Activated CD8-positive, alpha-beta T cell treated with anti-CD3 and anti-CD28 coated beads for 36 hours (primary cell): ENCODE measurements at places on chromosomes 4 and X. TPM values are rescaled to one million over a fixed set of nuclear protein-coding genes. Genes with fewer than 3 reads are reported as not detected.

CSAG1 gene
- not detected for total RNA-seq

ZCCHC12 gene
- total RNA-seq, result not detected

BEX1 gene
- total RNA-seq, result 0.38 TPM

DNA sequence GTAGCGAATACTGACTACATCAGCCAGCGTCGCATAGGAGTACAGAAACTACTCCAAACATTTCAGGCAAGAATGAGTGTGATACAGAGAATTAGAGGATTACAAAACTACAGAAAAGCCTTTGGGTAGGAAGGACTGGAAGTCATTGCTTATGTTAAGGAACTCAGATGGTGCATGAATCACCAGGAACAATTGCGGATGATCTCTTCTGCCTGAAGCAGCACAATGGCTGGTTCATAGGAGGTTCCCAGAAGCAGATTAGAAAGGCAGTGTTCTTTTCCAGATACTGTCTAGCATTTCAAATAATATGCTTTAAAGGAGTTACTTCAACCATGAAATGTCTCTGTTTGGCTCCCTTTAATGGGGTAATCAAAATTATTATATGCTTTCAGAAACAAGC lies 42.5 kb upstream of the MAP9 start:
- no peak for DNase-seq

GRCh38 chr4:140928880-140929279 lies 172.7 kb upstream of the TBC1D9 start:
- no peak for DNase-seq

DNA sequence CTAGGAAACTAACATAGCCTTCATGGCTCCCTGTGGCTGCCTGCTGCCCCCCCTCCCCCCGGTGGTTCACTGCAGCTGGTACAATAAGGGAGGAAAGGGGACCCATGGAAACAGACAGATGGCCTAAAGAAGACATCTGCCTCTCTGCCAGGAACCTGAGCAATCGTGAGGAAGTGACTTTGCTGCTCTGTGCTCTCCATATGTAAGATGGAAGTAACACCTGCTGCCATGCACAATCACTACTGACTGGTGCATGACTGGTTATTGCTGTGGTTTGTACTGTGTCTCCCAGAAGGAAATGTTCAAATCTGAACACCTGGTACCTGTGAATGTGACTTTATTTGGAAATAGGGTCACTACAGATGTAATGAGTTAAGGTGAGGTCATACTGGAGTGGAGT lies 43.6 kb downstream of the CD99L2 start:
- DNase-seq, result no peak

DNA sequence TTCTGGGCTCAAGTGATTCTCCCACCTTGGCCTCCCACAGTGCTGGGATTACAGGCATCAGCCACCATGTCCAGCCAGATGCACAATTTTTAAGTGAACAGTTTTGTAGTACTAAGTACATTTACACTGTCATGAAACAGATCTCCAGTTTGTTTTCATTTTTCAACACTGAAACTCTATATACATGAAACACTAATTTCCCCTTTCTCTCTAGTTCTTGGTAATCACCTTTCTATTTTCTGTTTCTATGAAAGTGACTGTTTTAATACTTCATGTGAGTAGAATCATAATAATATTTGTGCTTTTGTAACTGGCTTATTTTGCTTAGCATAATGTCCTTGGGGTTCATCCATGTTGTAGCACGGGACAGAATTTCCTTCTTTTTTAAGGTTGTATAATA lies 237.4 kb downstream of the CAMK2D start:
- DNase-seq, result no peak
